ENCODE measurements at places on chromosomes 5 and 9.

DNA sequence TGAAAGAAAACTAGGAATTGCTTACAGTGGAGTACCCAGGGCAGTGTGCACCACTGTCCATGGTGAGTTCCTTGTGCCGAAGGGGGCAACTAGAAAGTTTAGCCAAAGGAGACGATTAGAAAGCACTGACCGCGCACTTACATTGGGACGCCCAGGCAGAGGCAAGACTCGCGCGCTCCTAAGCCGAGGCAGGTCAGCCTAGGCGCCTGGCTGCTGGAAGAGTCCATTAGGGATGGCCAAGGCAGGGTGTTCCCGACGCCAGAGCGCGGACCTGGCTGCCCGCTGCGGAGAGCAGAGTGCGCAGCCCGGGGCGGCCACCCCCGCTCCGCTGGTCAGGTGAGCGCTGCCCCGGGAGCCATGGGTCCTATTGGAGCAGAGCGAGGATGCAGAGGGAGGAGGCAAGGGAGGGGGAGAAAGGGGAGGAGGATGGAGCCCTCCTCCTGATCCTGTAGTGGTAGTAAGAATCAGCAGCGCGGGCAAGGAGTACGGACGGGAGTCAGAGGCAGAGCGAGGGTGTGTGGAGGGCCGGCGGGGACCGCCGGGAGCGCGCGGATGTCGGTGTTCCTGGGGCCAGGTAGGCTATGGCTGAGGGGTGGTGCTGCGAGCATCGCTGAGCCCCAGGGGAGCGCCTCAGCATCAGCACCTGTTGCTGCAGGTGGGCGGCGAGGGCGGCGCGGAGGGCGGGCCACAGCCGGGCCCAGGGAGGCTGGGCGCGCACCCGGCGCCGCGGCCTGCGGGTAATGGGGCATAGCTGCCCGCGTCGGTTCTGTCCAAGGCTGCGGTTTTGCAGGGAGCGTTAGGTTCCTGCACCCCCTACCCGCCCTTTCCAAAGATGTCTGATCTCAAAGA, at the start of gene ADGRV1:
TSS of gene ADGRV1 (plus strand) at position 454 of the 849 bp plus-strand sequence. CDS start at position 553, 99 bp downstream.
- no peaks in the 10 kb centered on the region for H3K27me3 ChIP-seq
- H3K36me3 ChIP-seq, result no peaks in the 10 kb centered on the region
- peaks cover 21% of the 10 kb centered on the region for H3K4me1 ChIP-seq

DNA sequence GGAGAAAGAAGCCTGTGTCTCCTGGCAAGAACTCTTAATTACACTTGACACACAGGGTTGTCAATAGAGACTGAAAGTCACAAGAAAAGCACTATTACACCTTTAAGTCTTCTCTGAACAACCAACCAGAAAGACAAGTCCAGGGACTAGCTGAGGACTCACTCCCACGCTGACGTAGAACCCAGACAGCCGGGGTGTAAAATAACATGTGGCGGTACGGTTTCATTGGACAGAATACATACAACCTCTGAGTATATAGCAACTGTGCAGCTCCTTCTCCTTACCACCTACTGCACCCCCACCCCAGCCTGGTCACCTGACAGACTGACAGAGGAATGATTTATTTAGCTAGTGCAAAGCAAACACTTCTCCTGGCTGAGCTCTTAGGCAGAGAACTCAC, 103.4 kb upstream of the RASEF start:
- no peak overlapping the region for H3K4me3 ChIP-seq
- H3K27ac ChIP-seq, result peak overlapping the region; percentile 55
- no peaks in the 10 kb centered on the region for H3K27me3 ChIP-seq
- DNase-seq, result no peak
- no peaks in the 10 kb centered on the region for H3K36me3 ChIP-seq

- H3K4me3 ChIP-seq, result no peak overlapping the region
- no peak for DNase-seq
- no peaks in the 10 kb centered on the region for H3K36me3 ChIP-seq
- no peaks in the 10 kb centered on the region for H3K27me3 ChIP-seq
- H3K27ac ChIP-seq, result no peak overlapping the region
Measured at GRCh38 chr5:123286891-123287290, 136.3 kb downstream of the CEP120 start.

GRCh38 chr9:126793686-126794417, 11.0 kb upstream of the ZBTB43 start:
- H3K4me3 ChIP-seq, result no peak overlapping the region
- DNase-seq, result no peak
- no peaks in the 10 kb centered on the region for H3K27me3 ChIP-seq
- H3K36me3 ChIP-seq, result no peaks in the 10 kb centered on the region
- no peaks in the 10 kb centered on the region for H3K4me1 ChIP-seq

DNA sequence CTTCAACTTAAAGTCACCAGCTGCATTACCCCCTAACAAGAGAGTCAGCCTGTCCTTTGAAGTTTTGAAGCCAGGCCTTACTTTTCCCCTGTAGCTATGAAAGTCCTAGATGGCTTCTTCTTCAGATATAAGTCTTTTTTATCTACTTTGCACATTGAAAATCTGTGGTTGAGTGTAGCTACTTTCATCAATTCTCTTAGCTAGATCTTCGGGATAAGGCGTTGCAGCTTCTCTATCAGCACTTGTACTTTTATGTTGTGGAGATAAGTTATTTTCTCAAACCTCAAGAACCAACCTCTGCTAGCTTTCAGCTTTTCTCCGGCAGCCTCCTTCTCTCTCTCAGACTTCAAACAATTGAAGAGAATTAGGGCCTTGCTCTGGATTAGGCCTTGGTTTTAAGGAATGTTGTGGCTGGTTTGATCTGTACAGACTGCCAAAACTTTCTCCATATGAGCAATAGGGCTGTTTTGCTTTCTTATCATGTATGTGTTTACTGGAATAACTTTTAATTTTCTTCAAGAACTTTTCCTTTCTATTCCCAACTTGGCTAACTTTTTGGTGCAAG, 21.6 kb downstream of the CATSPER3 start:
- no peak for DNase-seq
- no peaks in the 10 kb centered on the region for H3K36me3 ChIP-seq
- H3K27me3 ChIP-seq, result no peaks in the 10 kb centered on the region

GRCh38 chr5:76601470-76601869, 21.7 kb downstream of the F2RL2 start:
- H3K4me1 ChIP-seq, result no peaks in the 10 kb centered on the region
- H3K27me3 ChIP-seq, result no peaks in the 10 kb centered on the region
- no peak for DNase-seq

GRCh38 chr5:71839096-71839884, 120.2 kb downstream of the CARTPT start:
- H3K4me3 ChIP-seq, result no peak overlapping the region
- H3K36me3 ChIP-seq, result no peaks in the 10 kb centered on the region
- H3K27ac ChIP-seq, result no peak overlapping the region
- peak; percentile 6 for DNase-seq

DNA sequence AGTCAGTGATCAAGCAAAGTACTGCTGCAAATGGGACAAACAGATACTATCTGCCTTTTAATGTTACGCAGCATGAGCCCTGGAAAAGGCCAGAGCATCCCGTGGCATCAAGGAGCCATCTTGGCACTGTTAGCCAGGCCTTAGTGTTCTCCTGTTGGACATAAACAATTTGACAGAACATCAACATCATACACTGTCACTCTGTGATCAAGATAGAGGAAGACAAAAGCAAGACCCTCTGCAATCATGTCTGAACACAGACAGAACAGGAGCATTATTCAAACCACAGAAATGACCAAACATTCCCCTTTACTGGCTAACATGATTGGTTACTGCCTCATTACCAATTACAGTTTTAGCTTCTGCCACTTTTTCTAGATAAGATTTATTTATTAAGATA, 21.2 kb upstream of the ROPN1L start:
- H3K4me3 ChIP-seq, result no peak overlapping the region
- H3K36me3 ChIP-seq, result peaks cover 80% of the 10 kb centered on the region
- H3K4me1 ChIP-seq, result peaks cover 15% of the 10 kb centered on the region
- no peaks in the 10 kb centered on the region for H3K27me3 ChIP-seq
- no peak for DNase-seq

GRCh38 chr5:142938266-142938880, 168.2 kb downstream of the ARHGAP26 start:
- peaks cover 14% of the 10 kb centered on the region for H3K4me1 ChIP-seq
- H3K4me3 ChIP-seq, result no peak overlapping the region
- no peak for DNase-seq
- no peaks in the 10 kb centered on the region for H3K27me3 ChIP-seq
- H3K36me3 ChIP-seq, result no peaks in the 10 kb centered on the region
- no peak overlapping the region for H3K27ac ChIP-seq

All from upper lobe of left lung (tissue), 6 donors.